ENCODE measurements at places on chromosomes 1 and 21. TPM values are rescaled to one million over a fixed set of nuclear protein-coding genes. Genes with fewer than 3 reads are reported as not detected.
A peak's percentile ranks its signal among the peaks of the same experiment; 100 is the strongest.

DNA sequence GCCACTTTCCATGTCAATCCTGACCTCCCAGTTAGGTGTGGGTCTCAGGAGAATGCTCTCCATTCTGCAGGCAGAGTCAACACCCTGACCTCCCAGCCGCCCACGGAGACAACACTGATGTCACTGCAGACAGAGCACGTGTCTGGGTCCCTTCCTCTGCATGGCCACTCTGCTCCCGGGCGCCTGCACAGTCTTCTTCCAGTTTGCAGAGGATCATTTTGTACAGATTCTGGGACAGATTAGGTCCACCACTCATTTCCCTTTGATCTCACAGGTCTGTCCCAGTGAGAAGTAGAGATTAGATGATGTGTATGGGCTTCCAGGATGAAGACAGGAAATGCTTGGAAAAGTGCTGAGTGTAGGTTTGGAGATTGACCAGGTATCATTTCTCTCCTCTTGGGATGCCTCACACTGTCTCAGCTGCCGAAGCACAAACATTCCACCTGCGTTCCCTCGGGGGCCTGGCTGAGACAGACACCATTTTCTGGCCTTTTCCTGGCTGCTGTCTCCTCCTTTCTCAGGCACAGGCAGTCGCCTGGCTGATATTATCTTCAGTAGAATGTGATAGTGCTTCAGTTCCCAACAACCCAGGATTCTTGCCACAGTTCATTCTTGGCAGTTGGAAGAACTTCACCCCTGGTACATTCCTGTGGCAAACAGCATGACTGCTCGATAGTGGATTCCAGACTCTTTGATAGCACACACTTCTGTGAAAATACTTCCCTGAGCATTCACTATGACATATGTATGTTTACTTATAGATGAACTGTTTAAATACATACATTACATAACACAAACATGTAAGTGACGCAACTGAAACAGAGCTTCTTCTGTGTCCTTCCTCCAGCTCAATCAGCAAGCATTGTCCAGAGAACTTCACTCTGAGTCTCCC lies 7.9 kb downstream of the MYBPHL start:
- DNase-seq: peak; percentile 94

DNA sequence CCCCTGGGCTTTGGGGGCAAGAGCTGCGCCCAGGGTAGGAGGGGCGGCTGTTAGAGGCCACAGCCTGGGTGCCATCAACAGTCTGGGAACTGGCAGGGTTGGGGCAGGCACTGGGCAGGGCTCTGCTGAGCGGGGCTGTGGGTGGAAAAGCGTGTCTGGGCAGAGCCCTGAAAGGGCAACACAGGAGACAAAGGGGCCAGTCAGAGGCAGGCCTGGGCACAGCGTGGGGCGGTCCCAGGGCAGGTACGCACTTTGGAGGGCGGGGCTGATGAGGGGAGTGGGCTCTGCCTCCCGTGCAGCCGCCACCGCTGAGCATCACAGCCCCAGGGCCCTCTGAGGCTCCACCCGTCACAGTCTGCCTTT lies 13.9 kb downstream of the CELSR2 start:
- DNase-seq: no peak

MTARC2 gene
- total RNA-seq: 1.1 TPM

DNA sequence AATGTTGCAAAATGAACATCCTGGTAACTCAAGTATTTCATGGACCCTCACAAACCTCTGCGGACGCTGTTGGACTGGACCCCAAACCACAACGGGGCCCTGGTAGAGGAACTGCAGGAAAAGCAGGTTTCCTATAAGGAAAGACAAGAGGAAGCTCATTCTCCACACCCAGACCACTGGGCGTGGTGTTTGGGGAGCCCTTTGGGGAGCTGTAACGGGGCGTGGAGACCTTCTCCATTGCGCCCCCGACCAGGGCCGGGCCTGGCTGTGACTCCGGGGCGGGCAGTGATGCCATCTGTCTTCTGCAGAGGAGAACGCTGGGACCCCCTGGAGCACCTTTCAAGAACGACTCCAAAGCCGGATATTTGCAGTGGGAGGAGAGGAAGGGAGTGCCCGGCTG lies 30.0 kb upstream of the AGPAT3 start:
- DNase-seq: no peak

DNA sequence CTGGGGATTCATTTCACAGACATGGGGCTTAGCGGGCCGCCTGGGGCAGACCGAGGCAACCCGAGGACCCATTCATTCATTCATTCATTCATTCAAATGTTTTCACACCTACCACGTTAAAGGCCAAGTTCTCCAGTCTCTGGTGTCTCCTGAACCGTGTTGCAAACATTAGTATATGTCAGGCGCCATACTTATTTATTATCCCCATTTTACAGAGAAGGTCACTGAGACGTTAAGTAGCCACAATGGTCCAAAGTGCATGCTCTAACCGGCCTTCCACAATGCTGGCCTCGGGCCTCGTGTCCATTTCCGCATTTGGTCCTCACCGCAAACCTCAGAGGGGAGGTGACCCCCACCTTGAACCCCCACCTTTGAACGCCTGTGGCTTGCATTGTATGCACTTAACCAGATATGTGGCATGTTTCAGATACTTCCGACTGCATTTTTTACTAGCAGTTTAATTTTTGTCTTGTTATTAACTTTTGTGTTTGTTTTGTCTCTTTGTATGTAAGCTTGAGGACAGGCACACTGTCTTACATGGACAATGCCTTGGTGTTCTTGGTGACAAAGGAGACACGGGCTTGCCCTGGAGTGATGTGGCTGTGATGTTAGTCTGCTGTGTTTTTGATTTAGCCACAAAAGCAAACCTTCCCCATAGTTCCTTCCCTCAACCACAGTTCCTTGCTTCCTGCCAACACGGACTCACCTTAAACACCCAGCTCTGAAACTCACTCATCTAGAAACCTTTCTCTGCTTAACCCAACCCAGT lies 1.2 kb upstream of the IFFO2 start:
- DNase-seq: peak; percentile 64

- no peak for DNase-seq
Measured at GRCh38 chr1:9591669-9592509, 3.2 kb downstream of the TMEM201 start.

DNA sequence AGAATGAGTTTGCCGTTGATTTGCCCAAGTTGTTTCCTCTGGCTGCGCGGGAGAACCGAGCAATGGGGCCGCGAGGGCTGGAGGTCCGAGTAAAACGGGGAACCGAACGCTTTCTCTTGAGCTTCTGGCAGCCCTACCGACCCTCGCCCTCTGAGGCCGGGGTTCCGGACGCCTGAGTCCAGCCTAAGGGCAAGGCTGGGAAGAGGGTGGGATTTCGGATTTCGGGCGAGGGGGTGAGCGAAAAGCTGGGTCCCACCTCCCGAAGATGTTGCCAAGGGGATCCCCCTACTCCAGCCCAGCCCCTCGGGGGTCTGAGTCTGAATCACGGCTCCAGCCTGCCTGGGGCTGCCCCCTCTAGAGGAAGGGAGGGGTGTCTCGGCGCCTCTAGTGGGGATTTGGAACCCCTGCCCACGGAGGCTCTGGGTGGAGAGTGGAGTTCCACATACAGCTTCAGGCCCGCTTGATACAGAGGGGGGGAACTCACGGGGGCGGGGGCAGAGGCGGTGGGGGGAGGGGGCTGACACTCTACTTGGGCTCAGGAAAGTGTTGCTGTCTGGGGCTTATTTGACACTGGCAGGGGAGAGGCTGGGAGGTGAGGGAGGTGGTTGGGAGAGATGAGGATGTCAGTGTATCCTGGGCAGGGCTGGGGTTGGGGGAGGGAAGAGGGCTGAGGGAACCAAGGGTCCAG lies 617 bp downstream of the KIRREL1 start:
- no peak for DNase-seq

GRCh38 chr1:153928245-153928644 lies 5.5 kb upstream of the GATAD2B start:
- no peak for DNase-seq

THEM5 gene
- total RNA-seq: not detected

DIO1 gene
- total RNA-seq: not detected

ARHGAP29 gene
- total RNA-seq: 37.2 TPM

GRCh38 chr1:235051521-235051920 lies 77.1 kb downstream of the TOMM20 start:
- no peak for DNase-seq

DNA sequence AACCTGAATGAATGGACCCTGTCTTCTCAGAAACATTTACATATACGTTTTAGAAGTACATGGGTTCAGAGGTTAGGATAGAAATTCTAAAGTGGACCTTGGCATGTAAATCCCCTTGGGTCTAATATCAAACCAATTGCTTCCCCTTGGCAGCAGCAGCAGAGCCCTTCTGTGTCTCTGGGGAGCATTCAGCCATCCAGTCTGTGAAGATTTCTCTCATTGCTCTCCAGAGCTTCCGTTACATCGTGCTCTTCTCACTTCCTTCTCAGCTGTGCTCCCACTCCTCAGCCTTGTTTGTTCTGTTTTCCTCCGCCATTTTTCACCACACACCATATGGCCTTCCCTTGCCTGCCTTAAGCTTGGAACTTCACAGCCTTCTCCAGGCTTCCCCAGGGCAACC lies 61.5 kb upstream of the ATP1B1 start:
- DNase-seq: no peak

LCE5A gene
- total RNA-seq: not detected

DNA sequence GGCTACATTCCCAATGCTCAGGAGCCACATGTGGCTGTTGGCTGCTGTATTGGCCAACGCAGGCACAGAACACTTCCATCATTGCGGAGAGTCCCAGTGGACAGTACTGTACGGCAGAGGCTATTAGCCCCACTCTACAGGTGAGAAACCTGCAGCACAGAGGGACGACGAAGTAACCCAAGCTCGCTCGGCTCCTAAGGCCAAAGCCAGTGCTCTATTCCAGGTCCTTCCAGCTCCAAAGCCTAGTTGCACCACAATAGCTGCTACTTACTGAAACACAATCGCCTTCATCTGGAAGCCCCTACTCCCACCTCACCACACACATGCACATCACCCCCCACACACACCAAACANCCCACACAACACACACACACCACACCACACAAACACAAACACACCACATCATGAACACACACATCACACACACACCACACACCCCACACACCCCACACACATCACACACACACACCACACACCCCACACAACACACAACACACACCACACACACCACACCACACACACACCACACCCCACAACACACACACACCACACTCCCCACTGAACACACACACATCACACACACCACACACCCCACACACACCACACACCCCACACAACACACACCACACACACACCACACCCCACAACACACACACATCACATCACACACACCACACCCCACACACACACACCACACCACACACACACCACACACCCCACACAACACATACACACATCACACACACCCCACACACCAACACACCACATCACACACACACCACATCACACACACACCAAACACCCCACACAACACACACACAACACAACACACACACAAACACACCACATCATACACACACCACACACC lies 3.2 kb downstream of the LYPD8 start:
- peak; percentile 19 for DNase-seq

DNA sequence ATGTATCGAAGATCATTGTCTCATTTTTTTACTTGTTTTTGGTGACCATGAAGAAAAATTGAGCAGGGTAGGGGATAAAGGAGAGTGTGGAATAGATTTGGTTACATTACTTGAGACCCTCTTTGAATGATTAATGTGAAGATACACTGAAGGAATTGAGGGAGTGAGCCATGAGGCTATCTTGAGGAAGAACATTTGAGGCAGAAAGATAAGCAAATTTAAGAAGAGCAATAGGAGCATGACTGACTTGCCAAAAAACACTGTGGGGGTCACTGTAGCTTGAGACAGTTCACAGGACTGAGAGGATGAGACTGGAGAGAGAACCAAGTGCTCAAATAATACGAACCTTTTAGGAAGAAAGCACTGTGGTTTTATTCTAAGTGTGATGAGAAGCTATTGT lies 43.1 kb upstream of the PTPRC start:
- no peak for DNase-seq

DNA sequence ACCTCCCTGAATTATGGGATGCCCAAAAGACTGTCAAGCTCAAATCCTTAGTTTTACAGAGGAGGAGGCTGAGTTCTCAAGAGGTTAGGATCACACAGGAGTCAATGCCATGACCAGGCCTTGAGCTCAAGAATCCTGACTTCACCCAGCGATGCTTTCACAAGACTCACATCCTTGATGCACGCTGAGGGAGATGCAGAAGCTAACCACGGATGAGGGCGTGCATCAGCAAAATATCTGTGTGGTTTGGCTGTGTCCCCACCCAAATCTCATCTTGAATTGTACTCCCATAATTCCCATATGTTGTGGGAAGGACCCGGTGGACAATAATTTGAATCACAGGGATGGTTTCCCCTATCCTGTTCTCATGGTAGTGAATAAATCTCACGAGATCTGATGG lies 133.2 kb downstream of the KCNJ6 start:
- no peak for DNase-seq

- no peak for DNase-seq
Measured at GRCh38 chr21:16287046-16287445, 557.3 kb downstream of the USP25 start.
